ENCODE measurements at places on chromosomes 6 and 20. TPM values are rescaled to one million over a fixed set of nuclear protein-coding genes. Genes with fewer than 3 reads are reported as not detected.

Gene CGA
- not detected for total RNA-seq

Gene UBE2J1
- 34.1 TPM for total RNA-seq

Gene PCK1
- total RNA-seq = 0.21 TPM

Gene MYB
- not detected for total RNA-seq

Gene SIRPG
- not detected for total RNA-seq
